Aorta (tissue), 5 donors: ENCODE measurements at places on chromosomes 7 and 10.
A peak's percentile ranks its signal among the peaks of the same experiment; 100 is the strongest.

GRCh38 chr10:110208614-110209453, 1.4 kb downstream of the MXI1 start:
- no peaks in the 10 kb centered on the region for H3K36me3 ChIP-seq
- peak overlapping the region; percentile 5 for H3K27ac ChIP-seq

- no peaks in the 10 kb centered on the region for H3K36me3 ChIP-seq
- H3K4me3 ChIP-seq: no peak overlapping the region
- H3K27ac ChIP-seq: no peak overlapping the region
- H3K4me1 ChIP-seq: no peaks in the 10 kb centered on the region
Measured at GRCh38 chr7:13639396-13639795, 350.1 kb downstream of the ETV1 start.

DNA sequence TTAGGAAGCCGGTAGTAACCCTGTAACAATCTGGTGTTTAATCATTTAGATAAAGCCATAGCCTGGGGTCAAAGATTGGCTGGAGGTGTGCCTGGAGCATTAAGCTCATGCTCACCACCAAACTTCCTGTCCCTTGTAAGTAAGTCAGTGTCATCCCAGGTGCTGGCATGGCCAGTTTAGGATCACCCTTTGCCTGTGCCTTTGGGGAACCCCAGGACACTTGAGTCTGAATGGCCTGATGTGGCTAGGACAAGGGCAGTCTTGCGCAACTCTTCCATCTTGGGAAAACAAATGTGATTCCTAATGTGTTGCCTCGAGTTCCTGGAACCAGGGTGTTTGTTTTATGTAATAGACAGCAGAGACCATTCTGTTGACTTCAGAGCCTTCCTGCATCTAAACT, 154.8 kb downstream of the GRK5 start:
- no peak for DNase-seq
- H3K27me3 ChIP-seq: no peaks in the 10 kb centered on the region
- H3K36me3 ChIP-seq: no peaks in the 10 kb centered on the region
- H3K4me3 ChIP-seq: no peak overlapping the region

GRCh38 chr10:42950606-42951485, 126.0 kb upstream of the RET start:
- H3K4me3 ChIP-seq: no peak overlapping the region
- H3K27me3 ChIP-seq: no peaks in the 10 kb centered on the region

GRCh38 chr10:34681933-34682332, 133.2 kb downstream of the PARD3 start:
- no peak overlapping the region for H3K4me3 ChIP-seq
- H3K27ac ChIP-seq: no peak overlapping the region
- DNase-seq: no peak
- H3K36me3 ChIP-seq: no peaks in the 10 kb centered on the region
- H3K27me3 ChIP-seq: no peaks in the 10 kb centered on the region

- H3K4me1 ChIP-seq: no peaks in the 10 kb centered on the region
- H3K36me3 ChIP-seq: no peaks in the 10 kb centered on the region
- H3K4me3 ChIP-seq: peak overlapping the region; percentile 1
- H3K27me3 ChIP-seq: no peaks in the 10 kb centered on the region
- H3K27ac ChIP-seq: peak overlapping the region; percentile 61
Measured at GRCh38 chr7:5494683-5495561, 71.3 kb upstream of the TNRC18 start.

DNA sequence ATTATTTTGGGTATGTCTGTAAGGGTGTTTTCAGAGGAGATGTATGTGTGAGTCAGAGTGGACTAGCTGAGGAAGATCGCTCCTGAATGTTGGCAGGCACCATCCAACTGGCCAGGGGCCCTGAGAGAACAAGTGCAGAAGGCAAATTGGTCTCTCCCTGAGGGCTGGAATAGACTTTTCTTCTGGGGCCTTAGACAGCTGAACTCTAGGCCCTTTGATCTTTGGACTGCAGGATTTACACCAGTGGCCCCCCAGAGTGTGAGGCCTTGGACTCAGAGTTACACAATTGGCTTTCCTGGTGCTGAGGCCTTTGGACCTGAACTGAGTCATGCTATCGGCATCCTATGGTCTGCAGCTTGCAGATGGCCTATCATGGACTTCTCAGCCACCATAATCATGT, 217.2 kb downstream of the REEP3 start:
- H3K27me3 ChIP-seq: no peaks in the 10 kb centered on the region
- H3K36me3 ChIP-seq: no peaks in the 10 kb centered on the region
- no peak overlapping the region for H3K27ac ChIP-seq
- no peaks in the 10 kb centered on the region for H3K4me1 ChIP-seq

- no peaks in the 10 kb centered on the region for H3K27me3 ChIP-seq
- no peaks in the 10 kb centered on the region for H3K36me3 ChIP-seq
- DNase-seq: peak; percentile 30
- no peak overlapping the region for H3K4me3 ChIP-seq
- no peak overlapping the region for H3K27ac ChIP-seq
Measured at GRCh38 chr10:132679217-132679595, 106.7 kb downstream of the NKX6-2 start.

GRCh38 chr10:123150271-123150985, 2.5 kb downstream of the HMX2 start:
- H3K4me1 ChIP-seq: no peaks in the 10 kb centered on the region
- DNase-seq: no peak
- no peaks in the 10 kb centered on the region for H3K27me3 ChIP-seq
- H3K36me3 ChIP-seq: no peaks in the 10 kb centered on the region

DNA sequence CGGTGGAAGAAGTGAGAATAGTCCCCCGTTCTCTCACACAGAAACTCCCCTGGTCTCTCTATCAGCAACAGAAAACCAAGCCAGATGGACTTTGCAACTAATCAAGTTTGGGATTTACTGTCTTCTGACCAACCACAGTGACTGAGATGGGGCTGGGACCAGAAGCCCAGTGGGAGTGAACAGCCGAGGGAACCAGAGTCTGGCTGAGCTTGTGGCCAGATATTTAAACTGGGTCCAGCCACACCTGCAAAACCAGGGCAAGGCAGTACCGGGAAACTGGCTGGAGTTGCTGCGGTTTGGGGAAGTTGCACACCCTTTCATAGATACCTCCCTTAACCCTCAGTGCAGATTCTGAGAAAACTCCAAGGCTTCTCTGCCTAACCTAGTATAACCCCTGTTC, 6.0 kb downstream of the GSTK1 start:
- no peaks in the 10 kb centered on the region for H3K27me3 ChIP-seq
- H3K36me3 ChIP-seq: peaks cover 8% of the 10 kb centered on the region
- H3K4me3 ChIP-seq: no peak overlapping the region
- no peak for DNase-seq

DNA sequence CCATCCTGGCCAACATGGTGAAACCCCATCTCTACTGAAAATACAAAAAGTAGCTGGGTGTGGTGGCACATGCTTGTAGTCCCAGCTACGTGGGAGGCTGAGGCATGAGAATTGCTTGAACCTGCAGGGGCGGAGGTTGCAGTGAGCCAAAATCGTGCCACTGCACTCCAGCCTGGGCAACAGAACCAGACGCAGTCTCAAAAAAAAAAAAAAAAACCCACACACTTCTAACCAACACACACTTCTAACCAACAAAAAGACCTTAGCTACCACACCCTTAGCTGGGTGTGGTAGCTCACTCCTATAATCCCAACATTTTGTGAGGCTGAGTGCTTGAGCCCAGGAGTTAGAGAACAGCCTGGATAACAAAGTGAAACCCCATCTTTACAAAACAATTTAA, 33.9 kb upstream of the SPOCK2 start:
- no peak overlapping the region for H3K27ac ChIP-seq
- DNase-seq: no peak
- no peaks in the 10 kb centered on the region for H3K36me3 ChIP-seq
- no peak overlapping the region for H3K4me3 ChIP-seq
- H3K4me1 ChIP-seq: no peaks in the 10 kb centered on the region

GRCh38 chr7:70953331-70953741, 178.6 kb upstream of the GALNT17 start:
- peaks cover 2% of the 10 kb centered on the region for H3K4me1 ChIP-seq
- H3K27ac ChIP-seq: no peak overlapping the region
- H3K27me3 ChIP-seq: no peaks in the 10 kb centered on the region
- DNase-seq: no peak

DNA sequence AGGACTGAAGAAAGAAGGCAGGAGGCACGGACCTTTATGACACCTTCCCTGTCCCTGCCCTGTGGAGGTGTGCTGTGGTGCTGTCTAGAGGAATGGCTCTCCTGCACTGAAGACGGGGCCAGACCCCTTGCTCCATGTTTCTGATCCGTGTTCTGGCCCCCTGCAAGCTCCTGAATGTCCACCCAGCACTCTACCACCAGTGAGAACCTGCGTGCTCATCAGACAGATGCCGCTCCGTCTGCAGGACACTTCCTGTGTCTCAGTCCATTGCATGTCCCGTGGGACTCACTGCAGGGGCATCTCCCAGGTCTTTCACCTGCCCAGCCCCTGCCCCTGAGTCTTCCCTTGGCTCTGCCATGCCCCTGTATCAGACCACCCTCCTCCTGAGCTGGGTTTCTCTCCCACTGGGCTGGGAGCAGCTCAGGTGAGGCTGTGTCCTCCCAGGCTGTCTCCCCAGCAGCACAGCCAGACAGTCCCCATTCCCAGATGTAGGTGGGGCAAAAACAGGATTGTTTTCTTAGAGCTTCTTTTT, 278.3 kb upstream of the ZNF32 start:
- no peak for DNase-seq
- no peaks in the 10 kb centered on the region for H3K27me3 ChIP-seq
- H3K4me3 ChIP-seq: no peak overlapping the region
- H3K36me3 ChIP-seq: no peaks in the 10 kb centered on the region
- H3K4me1 ChIP-seq: no peaks in the 10 kb centered on the region
